ENCODE measurements at places on chromosomes 2 and 18.
A peak's percentile ranks its signal among the peaks of the same experiment; 100 is the strongest.

DNA sequence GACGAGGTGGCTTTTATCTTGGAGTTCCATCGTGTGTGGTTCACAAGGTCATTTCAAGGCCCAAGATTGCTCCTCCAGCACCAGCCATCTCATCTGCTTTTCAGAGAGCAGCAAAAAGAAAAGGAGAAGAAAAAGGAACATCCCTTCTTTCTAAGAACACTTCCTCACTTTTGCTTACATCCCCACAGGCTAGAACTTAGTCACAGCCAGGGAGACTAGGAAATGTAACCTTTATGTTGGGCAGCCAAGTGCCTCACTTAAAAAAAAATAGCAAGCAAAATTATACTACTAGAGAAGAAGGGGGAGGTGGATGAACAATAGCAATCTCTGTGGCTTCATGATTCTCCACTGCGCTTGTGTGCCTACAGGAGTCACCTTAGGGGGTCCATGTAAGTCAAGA, 141.8 kb downstream of the SMAD2 start:
- no peak for DNase-seq

DNA sequence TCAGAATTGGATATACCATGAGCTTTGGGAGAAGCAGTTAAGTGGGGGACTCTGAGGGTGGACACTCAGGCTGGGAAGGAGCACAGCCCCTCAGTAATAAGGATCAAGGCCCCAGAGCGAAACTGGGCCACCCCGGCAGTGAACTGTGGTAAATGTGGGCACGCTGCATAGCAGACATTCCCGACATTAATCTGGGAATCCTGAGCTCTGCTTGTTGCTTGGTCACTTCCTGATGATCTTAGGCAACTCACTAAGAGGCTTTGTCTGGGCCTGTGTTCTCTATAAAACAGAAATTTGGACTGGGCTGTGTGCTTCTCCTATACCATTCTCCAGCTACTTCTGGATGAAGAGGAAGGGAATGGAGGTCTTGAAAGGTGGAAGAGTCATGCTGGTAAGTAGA, 4.8 kb downstream of the TGFBRAP1 start:
- peak; percentile 57 for DNase-seq

GRCh38 chr18:3129053-3129864, 90.5 kb downstream of the MYOM1 start:
- peak; percentile 89 for DNase-seq

DNA sequence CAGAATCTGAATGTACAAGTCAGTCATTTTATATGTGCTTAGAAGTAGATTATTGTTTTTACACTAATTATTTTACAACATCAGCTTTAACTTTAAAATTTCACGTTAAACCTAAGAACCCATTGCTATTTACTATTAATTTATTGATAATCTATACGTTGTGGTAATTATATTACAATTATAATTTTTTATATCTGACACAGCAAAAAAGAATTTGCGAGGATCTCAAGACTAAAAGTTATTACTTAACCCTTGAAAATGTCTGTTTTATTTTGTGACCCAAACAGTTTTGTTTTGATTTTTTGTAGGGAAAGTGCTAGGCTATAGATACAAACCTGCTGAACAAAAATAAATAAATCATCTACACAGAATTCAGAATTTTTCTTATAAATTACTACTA, 30.3 kb downstream of the BAZ2B start:
- no peak for DNase-seq

DNA sequence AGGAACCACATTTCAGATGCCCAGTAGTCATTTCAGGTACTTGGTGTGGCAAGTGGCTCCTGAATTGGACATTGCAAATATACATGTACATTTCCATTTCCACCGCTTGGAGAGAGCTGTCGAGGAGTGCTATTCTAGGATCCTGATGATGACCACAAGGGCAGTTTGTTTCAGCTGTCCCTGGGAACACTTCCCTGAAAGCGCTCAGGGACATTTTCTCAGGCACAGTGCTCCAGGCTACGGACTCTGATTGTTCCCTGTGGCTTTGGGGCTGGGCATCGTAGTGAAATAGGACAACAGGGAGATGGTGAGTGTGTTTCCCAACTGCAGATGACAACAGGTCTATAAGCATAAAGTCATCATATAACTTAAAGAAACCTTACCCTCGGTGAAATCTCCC, 3.1 kb downstream of the DBI start:
- no peak for DNase-seq

GRCh38 chr18:42113529-42114191, 158.6 kb downstream of the PIK3C3 start:
- no peak for DNase-seq

GRCh38 chr2:207819839-207820784, 50.4 kb upstream of the FZD5 start:
- no peak for DNase-seq

DNA sequence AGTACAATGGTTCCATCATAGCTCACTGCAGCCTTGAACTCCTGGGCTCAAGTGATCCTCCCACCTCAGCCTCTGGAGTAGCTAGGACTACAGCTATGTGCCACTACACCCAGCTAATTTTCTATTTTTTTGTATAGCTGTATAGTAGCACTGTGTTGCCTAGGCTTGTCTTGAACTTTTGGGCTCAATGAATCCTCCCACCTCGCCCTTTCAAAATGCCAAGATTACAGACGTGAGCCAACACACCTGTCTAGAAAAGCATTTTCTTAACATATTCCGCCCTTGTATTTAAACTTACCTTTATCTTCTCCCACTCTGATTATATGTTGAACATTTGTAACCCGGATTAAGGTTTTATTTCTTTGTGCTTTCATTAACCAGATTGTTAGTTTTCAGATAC, 750.7 kb upstream of the GCFC2 start:
- DNase-seq = no peak

DNA sequence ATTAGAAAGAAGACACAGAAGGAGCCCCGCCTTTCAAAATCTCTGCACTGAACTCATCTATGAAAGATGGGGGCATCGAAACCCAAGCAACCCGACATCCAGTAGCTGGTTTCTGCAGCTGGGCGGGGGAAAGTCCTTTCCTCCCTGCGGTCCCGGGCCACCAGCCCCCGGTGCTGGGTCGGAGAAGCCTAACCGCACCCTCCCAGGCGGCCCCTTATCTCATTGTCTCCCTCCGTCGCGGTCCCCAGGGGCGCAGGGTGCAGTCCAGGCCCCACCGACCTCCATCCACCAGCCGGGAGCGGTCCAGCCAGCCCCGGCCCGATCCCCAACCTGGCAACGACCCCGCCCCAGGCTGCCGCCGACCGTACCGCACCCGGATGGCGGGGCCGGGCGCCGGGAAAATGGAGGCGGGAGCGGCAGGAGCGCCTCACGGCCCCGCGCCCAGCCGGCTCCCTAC, 452 bp downstream of the RAPH1 start:
- DNase-seq = peak; percentile 87

DNA sequence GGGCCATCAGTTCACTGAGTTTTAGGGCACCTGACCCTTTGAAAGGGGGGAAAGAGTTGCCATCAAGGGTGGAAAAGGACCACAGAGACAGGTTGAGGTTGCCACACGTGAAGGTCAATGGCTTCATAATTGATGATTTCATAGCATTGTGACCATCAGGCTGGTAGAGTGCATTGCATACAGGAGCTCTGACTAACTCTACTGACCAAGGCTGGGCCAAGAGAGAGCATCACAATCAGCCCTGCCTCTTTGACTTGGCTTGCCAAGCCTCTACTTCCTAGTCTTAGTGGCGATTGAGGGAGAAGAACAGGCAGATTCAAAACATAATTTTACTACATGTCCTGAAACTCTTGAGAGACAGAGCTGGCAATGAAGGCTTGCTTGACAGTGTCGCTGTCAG, 5.8 kb upstream of the TNP1 start:
- no peak for DNase-seq

GRCh38 chr2:37167636-37168180, 10.9 kb upstream of the EIF2AK2 start:
- DNase-seq = no peak

DNA sequence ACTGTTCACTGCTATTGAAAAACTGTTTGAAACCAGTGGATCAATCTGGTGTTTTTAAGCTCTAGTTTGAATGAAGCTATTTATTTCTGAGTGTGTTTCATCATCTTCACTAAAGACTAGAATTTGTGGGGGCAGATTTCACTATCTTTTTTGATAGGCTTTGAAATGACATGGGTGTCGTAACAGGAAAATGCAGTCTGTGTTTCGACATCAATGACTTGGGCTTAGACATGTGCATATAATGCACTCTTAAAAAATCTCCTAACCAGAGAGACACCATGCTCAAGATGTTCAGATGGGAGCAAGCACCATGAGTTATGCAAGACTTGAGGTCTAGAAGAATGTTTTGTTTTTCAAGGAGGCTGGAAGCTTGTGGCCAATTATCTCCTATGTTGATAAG, 221.6 kb downstream of the GPD2 start:
- no peak for DNase-seq

- DNase-seq = peak; percentile 67
Observed at GRCh38 chr18:13136056-13136903, 82.3 kb upstream of the LDLRAD4 start.

GRCh38 chr2:239162976-239163687, 237.7 kb downstream of the HDAC4 start:
- no peak for DNase-seq

GRCh38 chr2:126399001-126399400, 257.0 kb upstream of the GYPC start:
- no peak for DNase-seq

DNA sequence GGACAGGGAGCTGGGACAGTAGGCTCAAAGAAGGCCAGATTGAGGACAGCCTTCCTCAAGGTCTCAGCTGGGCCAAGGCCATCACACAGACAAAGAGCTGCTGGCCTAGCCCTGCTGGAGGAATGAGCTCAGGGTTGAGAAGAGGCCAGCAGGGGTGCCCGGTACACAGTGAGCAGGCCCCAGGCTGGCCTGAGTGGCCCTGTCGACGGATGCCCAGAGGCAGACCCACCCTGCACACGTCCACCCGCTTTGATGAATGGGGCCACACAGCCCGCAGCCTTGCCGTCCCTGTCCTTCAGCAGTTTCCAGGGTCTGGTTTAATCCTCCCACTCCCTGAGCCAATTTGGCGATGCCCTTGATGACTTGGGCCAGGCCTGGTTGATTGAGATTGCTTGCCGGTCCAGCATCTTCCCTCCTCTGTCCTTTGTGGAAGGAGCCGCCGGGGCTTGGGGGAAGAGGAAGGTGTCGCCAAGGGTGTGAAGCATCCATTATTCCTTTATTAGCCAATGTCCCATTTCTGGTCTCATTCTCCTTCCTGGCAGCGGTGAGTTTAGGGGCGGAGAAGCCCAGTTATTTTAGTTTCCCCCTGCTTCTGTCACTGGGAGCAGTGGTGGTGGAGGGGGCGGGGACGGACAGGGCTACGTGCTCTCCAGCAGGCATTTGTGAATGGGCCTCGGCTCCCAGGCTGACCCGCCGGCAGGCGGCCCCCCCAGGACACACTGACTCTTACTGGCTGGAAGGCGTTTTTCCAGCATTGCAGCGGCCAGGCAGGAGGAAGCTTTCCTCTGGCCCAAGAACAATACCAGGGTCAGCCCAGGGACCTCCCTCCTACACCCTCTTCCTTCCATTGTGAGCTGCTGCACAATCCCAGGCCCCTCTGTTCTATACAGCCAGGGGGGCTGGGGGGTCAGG, 141.8 kb downstream of the CTIF start:
- DNase-seq = peak; percentile 47

- DNase-seq = peak; percentile 34
Observed at GRCh38 chr2:129712676-129712985, 266.8 kb upstream of the RAB6C start.

DNA sequence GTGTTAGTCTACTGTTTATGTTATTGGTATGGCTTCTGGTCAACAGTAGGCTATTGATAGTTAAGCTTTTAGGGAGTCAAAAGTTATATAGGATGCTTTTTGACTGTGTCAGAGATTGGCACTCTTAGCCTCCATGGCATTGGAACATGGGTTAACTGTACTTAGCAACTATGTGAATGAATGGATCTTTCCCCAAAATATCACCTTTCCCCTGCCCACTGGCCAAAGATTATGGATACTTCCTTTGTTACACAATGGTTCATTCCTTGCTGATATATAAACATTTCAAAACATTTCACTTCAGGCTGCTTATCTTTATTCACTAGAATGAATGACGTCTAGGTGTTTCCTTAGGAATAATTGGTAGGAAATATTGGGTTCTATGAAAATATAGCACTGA, 62.1 kb upstream of the DOCK10 start:
- DNase-seq = no peak

GRCh38 chr2:39849064-39849463, 70.0 kb upstream of the THUMPD2 start:
- DNase-seq = no peak

GRCh38 chr2:174340400-174341292, 5.9 kb downstream of the SP9 start:
- no peak for DNase-seq

DNA sequence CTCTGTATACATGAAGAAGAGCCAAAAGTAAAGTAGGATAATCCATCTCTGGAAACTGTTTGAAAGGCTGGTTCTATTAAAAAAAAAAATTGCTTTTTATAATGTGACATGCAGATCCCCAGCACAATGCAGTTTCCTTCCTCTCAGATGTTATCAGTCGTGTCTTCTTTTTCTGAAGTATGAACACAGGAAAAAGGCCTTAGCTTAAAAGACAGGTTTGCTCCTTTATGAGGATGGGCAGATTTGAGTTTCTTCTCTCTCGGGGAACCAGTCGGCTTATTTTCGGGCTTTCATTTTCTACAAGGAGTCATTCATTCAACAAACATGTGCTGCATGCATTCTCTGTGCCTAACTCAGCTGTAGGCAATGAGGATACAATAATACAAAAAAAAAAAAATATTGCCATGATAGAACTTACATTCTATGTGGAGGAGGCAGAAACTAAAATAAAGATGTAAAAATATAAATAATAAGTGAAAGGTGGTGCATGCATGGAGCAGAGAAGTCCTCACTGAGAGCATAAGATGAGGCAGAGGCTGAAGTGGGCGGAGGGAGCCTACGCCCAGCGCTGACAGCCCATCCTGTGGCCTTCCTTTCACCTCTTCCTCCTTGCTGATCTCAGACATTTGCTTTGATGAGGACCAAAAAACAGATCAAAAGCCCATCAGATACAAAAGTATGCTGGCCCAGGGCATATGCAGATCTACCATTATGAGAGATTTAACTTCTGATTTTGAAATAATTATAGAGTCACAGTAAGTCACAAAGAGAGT, at the start of gene CD226:
Gene CD226, minus strand, starts transcription at position 513 of the 773 bp plus-strand sequence. Its CDS starts 467 bp downstream, at position 46.
- no peak for DNase-seq

DNA sequence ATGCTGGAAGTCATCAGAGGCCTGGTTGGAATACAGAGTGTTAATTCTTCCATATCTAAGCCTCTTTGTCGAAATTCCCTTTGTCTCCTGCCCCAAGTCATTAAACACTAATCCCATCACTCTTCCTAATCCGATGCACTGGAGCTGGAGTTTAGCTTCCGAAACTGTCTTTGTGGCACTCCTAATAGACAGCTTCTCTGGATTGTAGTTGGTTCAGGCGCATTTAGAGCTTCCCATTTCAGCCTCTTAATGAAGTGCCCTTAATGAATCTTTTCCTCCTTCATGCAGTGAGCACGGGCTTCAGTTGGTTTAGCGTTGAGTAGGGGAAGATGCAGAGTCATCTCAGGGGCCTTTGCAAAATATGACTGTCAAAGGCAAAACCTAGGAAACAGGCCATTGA, 72.2 kb upstream of the MEIS1 start:
- peak; percentile 68 for DNase-seq

- DNase-seq = no peak
Observed at GRCh38 chr18:49081511-49082155, 130.9 kb upstream of the SMAD7 start.

- DNase-seq = no peak
Observed at GRCh38 chr2:239307921-239308613, 92.8 kb downstream of the HDAC4 start.

GRCh38 chr2:219803294-219803693, 175.9 kb downstream of the SLC4A3 start:
- DNase-seq = no peak

Data from eye (tissue), 1 donor.